NCI-H1417 treated with DMSO at 0.1 percent for 48 hours (cell line): ENCODE measurements at places on chromosomes 1 and 21.

GRCh38 chr1:64841330-64842065, 96.6 kb downstream of the RAVER2 start:
- DNase-seq: no peak

DNA sequence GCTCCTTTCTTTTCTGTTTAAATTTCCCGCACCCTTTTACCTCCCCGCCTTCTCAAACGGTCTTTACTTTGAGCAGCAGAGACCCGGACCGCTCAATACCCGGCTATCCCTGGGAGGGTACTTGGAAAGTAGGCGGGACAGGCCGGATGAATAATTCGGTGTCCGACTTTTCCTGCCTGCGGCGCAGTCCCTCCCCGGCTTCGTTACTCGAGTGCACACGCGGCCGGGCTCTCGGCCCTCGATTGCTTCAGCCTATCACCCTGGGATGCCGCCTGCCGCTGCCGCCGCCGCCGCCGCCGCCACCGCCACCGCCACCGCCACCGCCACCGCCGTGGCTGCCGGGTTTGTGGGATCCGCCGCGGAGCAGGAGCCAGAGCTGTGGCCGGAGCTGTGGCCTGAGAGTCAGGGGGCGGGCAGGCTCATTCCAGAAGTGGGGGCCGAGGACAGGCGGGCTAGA, 382 bp upstream of the RASAL2 start:
- DNase-seq: peak; percentile 77

DNA sequence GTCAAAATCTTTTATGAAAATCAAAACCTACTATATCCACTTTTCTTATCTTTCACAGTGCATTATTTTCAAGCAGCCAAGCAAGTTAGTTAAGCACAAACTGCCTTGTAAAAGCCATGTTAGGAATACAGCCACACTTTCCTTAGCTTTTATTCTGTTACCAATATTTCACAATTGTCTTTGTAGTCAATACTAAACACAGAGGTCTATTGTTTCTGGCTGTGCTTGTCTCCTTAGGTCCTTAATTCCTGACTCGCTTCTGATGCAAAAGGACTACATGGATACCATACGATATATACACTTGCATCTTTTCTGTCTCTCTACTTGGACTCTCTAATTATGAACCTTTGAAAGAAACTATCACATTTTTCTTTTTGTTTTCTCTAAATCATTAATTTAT, 331.8 kb downstream of the NEGR1 start:
- DNase-seq: no peak

GRCh38 chr1:70667494-70668170, 256.6 kb downstream of the CTH start:
- DNase-seq: no peak

- no peak for DNase-seq
These were observed 179.9 kb downstream of the TGFB2 start for GRCh38 chr1:218525031-218525430.

DNA sequence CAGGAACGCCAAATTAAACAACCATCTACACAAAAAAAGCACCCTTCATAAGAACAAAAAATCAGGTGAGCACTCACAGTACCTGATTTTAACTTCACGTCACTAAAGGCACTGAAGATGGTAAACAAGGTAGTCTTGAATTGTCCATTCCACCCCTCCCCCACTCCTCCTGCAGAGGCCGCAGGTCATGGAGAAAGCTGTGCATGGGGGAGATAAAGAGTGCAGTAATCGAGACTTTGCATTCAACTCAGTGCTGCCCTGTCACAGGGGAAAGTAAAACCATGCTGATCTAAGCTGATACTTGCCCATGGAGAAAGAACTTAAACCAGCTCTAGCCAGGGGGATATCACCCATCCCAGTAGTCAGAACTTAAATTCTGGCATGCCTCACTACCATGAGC, 61.4 kb upstream of the LRIF1 start:
- no peak for DNase-seq

DNA sequence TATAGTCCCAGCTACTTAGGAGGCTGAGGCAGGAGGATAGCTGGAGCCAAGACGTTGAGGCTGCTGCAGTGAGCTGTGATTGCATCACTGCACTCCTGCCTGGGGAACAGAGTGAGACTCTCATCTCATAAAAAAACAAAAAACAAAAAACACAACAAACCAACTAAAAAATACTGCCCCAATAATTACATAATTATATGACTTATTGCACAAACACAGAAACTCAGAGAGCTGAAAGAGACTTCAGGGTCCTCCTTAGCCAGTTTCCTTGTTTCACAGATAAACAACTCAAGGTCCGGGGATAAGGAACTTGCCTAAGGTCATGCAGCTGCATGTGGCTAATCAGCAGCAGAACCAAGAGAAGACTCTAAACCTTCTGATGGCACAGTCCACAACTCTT, 11.9 kb downstream of the EXTL2 start:
- DNase-seq: no peak

DNA sequence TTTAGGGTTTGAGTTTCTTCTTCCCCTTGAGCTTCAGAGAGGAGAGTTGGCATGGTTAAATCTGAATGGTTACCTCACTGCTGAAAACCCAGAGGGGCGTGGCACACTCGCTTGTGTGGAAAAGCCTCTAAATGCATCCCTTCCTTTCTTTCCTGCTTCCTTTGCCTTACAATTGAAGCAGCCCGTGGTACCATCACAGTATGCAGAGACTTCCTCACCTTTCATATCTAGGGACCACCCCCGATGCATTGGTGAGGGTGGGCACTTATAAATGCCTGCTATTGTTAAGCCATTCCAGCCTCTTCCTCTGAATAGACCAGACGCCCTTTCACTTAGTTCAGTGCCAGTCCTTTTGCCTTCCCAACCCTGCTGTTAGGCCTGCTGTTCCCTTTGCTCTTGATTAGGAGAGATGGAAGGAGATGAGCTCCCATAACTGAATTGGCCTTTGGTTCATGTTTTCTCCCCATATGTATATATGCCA, 21.9 kb upstream of the LAX1 start:
- DNase-seq: no peak

- no peak for DNase-seq
These were observed 22.0 kb upstream of the DNASE2B start for GRCh38 chr1:84376000-84376910.

- peak; percentile 67 for DNase-seq
These were observed 111.9 kb downstream of the PTPN14 start for GRCh38 chr1:214439352-214440119.

DNA sequence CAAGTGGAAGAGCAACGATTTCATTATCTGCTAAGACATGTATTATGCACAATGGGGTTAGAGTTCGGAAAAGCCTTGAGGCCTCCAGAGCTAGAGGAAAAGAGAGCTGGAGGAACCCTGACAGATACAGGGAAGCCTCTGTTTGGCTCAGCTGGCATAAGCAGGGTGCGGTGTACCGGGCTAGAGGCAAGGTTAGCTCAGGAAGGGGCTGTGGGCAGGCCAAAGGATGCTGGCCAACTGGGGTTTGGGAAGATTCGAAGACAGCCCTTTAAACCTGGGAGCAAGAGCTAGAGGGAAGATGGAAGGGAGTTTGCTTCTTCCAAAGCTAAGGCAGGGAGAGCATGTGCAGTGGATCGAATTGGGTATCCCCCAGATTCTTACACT, 107.6 kb upstream of the TLR5 start:
- no peak for DNase-seq

GRCh38 chr1:214208460-214208859, 72.5 kb upstream of the SMYD2 start:
- DNase-seq: no peak

- no peak for DNase-seq
These were observed 5.3 kb upstream of the ALDH9A1 start for GRCh38 chr1:165703648-165704047.

GRCh38 chr1:109298666-109299557, 7.9 kb downstream of the MYBPHL start:
- no peak for DNase-seq

DNA sequence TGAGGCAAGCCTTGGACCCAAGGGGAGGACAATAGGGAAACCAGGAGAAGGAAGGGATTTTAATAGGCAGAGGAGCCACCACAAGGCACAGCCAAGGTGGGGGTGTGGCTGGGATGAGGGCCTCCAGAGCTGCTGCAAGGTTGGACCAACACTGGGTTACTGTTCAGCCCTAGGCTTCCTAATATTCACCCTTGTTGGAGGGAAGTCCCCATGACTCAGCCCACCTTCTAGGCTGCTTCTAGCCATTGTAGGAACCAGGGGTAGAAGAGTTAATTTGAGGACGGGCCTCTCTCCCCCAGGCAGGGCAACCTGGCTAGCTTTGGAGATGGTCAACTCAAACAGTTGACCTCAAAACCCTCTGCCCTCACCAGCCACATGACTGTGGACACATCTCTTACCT, 59.5 kb downstream of the KCNN3 start:
- DNase-seq: no peak

DNA sequence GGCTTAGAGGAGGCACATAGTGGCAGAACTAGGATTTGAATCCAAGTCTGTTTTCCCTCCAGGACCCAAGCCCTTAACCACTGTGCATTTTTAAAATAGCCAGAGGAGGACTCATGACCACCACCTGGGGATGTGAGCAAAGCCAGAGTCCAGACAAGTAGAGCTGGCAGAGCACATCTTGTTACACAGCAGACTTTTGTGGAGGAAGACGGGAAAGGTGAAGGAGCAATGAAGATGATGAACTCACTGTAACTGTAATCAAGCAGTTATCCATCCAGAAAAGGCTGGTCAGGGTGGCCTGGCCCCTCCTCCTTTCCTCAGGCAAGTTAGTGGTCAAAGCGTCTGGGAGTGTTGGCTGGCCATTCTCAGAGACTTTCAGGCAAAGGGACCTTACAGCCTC, 50.9 kb downstream of the SLC44A3 start:
- no peak for DNase-seq

DNA sequence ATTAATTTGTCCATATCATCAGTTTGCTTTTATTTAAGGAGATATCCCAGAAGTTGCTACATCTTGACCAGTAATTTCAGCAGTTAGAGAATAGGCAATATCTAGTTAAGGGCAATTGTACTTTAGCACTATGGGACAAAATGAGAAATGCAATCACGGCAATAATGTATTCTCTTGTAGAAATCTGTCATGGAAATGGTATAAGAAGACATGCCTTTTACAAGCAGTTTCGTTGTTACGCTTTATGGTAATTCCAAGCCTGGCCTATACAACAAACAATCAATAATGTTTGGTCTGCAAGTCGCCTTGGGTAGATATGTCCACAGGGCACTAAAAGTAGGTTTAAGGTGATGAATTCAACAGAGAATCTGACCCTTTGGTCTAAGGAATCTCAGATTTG, 1.2 kb upstream of the NOS1AP start:
- no peak for DNase-seq

GRCh38 chr1:52904927-52905698, 16.4 kb downstream of the ECHDC2 start:
- DNase-seq: no peak

GRCh38 chr1:225940385-225941151, 452 bp downstream of the LEFTY2 start:
- DNase-seq: no peak

GRCh38 chr1:199123615-199124014, 484.8 kb downstream of the PTPRC start:
- no peak for DNase-seq

- DNase-seq: no peak
These were observed 65.4 kb downstream of the SGIP1 start for GRCh38 chr1:66599346-66599745.

DNA sequence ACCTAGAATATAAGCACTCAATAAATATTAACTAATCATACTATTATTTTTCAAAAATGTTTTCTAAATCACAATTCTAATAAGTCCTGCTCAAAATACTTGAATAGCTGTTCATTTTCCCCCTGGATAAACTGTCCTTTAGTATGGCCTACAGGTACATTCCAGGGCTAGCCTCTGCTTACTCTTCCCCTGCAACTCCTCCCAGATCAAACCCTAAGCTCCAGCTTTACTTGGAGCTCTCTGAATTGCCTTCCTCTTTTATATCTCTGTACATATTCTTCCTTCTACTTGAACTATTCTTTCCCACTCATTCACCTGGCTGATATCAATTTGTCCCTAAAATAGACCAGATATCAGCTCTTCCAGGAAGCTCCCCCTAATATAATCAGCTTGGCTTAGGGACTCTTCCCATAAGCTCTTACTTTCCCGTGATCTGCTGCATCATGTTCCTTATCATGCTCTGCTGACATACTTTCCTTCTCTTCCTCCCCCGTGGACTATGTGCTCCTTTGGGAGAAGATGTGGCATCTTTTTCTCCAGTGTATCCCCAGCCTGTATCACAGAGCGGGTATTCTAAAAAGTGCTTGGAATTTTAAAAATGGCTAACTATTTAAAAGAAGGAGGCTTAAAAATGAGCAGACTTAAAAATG, 43.1 kb upstream of the PIGC start:
- DNase-seq: no peak

DNA sequence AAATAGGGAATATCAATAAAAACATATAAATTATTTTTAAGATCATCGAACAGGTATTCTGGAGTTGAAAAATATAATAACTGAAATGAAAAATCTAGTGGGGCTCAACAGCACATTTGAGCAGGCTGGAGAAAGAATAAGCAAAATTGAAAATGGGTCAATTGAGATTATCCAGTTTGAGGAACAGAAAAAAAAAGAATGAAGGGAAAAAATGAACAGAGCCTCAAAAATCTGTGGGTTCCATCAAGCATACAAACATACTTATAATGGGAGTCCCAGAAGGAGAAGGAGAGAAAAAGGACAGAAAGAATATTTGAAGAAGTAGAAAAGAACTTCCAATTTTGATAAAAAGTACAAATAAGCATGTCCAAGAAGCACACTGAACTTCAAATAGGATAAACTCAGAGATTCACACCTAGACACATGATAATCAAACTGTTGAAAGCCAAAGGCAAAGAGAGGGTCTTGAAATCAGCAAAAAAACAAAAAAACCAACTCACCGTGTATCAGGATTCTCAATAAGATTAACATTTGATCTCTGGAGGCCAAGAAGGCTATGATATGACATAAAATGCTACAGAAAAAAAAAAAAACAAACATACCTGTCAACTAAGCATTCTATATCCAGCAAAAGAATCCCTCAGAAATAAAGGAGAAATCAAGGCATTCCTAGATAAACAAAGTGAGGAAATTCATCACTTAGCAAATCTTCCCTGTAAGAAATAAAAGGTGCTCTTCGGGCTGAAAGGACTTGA, 5.4 kb upstream of the COQ8A start:
- DNase-seq: no peak

- DNase-seq: no peak
These were observed 422 bp upstream of the RSBN1 start for GRCh38 chr1:113812661-113813135.

GRCh38 chr1:54668567-54668966, 27.0 kb downstream of the MROH7 start:
- no peak for DNase-seq

GRCh38 chr1:21469581-21469980, 29.6 kb downstream of the NBPF3 start:
- DNase-seq: no peak

DNA sequence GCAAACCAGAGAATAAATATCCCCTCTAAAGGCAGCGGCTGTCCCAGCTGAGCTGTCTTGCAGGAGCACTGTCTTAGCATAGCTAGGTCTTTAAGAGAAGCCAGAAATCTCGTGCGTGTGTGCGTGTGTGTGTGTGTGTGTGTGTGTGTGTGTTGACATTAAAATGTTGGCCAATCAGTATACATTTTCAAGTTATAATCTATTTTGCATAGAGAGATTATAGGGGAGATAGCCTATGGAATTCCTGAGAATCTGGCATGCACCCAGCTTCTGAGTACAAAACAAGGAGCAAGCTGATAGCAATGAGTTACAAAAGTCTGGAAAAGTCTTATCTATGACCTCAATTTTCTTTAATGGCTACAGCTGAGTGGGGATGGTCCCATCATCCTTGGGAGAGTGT, 17.7 kb downstream of the METTL13 start:
- no peak for DNase-seq

GRCh38 chr1:169527451-169528214, 41.9 kb upstream of the SLC19A2 start:
- no peak for DNase-seq

- no peak for DNase-seq
These were observed 450.3 kb upstream of the ZP4 start for GRCh38 chr1:238340989-238341388.
